ENCODE measurements at places on chromosomes 2 and 18.

DNA sequence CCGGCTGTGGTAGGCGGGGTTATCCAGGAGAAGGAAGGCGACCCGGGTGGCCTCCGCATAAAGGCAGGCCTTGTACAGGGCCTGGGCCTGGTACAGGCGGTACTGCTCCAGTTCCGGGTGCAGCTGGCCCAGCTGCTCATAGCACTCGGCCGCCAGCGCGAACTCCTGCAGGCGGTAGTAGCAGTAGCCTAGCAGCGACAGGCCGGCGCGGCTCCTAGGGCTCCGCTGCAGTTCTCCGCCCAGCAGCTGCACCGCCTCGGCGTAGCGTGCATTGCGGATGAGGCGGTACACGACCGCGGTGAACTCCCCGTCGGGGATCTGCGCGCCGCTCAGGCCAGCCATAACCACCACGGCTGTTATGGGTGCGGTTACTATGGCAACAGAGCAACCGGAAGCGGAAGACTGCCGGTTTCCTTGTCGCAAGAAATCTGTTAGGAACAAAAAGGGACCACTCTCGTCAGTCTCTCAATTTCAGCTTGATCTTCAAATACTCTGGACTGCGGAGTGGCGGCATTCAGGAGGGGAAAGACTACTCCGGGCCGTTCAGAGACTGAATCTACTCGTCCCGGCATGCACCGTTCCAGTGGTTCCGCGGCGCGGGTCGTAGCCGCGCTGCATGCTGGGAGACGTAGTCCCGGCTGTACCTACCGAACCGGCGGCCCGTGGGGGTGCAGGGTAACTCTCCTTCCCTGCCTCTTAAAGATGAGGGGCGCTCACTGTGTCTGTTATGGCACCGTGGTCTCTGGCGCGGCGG lies 160.0 kb downstream of the AGPS start:
- peak; percentile 91 for DNase-seq

DNA sequence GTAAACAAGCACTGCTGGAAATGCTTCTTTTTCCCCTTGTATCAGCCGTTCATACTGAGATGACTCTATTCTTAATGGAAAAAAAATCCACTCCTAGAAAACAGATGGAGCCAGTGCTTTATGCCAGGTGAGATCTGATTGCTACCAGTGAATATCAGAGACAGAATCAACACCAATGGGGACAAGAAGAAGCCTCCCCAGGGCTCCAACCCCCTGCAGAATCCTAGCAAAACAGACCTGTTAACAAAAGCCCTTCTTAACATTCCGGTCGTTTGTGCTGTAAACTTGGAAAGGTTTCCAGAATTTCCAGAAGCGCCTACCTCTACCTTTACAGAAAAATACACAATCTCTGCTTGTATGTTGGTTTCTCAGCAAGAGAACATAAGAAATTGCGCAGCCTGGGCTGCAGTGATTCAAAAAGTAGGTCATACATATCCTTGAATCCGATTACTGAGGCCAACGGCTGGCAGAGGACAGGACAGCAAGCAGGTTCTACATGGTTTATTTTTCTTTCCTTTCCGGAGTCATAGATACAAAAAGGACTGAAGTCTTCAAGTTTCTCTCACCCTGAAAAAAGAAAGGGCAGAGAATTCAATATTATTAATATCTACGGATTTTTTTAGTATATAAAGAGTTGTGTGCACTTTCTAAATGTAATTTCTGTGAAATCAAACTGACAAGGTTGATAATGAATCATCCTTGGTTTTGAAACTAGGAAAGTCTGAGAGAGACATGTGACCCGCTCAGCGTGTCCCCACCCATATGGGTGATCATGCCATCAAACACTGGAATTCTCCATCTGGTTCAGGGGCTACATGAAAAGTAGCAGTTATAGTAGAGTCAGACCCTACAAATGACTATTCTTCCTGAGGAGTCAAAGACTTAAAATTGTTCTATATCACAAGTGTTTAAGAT lies 266.7 kb upstream of the MGAT5 start:
- no peak for DNase-seq

- DNase-seq, result no peak
Observed at GRCh38 chr2:150479075-150479915, 8.2 kb downstream of the RND3 start.

DNA sequence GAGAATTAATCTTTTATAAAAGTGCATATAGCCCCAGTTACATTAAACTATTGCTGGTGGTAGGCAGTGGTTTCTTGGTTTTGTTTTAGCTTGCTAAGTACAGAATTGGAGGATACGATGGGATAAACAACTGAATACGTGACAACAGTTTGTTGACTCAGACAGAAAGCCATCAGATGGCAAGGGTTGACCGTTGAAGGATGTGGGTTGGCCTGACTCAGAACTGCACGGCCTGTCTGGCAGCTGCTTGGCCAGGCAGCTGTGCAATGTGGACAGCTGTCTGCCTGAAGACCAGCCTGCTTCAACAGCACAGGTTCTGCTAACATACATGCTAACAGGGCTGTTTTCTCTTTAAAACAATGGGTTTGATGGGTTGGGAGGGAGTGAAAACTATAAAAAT lies 46.6 kb downstream of the PRKRA start:
- no peak for DNase-seq

GRCh38 chr18:69399253-69399652 lies 1.4 kb upstream of the DOK6 start:
- no peak for DNase-seq

GRCh38 chr18:80188643-80189530 lies 58.4 kb downstream of the PARD6G start:
- DNase-seq, result no peak

DNA sequence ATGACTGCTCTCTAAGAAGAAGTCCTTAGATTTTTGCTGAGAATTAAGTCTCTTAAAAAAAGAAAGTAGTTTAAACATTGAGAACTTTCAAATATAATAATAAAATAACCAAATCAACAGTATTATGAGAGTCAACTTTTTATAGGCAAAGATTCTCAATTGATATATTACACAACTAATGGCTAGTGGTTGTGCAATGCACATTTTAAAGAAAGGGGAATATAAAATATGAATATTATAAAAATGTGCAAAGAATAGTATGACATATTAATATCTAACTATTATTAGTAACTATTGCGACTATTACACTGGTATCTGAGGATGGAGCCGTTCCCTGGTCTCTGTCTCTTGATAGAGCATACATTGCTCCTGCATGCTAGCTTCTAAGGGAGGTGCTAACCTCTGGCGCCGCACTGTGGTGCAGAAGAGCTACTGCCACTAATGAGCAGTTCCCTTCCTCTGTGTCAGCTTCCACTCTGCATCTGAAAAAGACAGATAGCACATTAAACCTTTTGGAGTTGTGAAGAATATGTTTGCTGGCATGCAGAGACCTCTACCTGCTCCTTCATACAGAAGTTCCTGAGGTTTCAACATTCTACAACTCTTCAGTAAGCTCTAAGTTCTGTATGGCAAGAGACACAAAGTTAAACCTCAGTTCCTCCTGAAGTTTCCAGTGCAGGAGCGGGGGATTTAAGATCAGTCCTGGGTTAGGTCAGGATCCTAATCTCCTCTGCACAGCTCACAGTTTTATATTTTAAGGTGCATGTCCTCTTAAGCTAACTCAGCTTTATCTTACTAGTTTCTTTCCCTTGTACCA lies 3.5 kb upstream of the SLC9A2 start:
- DNase-seq, result peak; percentile 20

DNA sequence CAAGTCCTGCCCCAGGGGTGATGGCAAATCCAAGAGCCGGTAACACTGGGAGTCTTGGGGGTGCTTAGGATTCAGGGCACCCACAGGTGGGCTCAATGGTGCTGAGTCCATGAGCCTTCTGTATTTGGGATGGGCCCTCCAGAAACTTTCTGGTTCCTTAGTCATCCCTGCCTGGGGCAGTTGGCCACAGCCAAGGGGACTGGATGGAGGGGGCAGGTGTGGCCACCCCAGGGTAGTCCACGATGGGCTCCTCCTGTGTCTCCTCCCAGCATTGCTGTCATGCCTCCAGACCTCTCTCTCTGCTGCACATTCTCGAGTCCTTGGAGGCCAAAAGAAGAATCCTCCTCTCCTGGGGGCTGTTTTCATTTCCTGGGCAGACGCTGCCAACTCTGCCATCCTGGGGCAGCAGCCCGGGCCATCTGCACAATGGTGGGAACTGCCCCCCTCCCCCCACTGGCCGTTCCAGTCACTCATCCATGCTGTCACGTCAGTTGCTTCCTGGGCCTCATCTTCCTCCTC lies 158.0 kb upstream of the TWIST2 start:
- DNase-seq, result no peak

DNA sequence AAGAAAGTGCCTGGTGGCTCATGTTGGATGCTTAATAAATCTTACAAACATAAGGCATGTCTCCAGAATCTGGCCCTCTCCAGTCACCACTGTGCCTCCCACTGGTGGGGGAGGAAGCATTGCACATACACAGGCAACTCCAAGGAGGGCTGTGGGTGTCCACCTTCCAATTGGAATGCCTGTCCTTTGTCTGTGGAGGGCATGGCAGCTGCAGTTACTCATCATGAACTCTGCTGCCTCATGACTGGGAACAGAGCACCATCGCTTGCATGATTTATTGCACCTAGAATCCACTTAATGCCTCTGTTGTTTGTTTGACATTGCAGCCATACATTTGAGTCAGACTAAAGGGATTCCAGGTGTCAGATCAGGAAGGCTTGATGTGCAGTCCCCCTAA lies 278.9 kb downstream of the PRKCE start:
- no peak for DNase-seq

DNA sequence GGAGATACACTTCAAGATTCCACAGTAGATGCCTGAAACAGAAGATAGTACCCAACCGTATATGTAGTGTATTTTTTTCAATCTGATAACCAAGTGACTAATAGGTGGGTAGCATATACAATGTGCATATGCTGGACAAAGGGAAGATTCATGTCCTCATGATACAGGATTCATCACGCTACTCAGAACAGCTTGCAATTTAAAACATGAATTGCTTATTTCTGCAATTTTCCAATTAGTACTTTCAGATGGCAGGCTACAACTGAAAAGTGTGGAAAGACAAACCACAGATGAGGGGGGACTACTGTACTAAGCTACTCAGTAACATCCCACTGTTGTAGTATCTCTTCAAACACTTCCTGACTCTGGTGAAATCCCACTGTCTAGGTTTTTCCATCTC lies 3.7 kb downstream of the IER3IP1 start:
- no peak for DNase-seq

- DNase-seq, result no peak
Observed at GRCh38 chr18:11500153-11501122, 109.0 kb upstream of the SLC35G4 start.

All from T-cell (primary cell).